ENCODE measurements at places on chromosomes 12 and 14.

GRCh38 chr12:9334041-9334692 is 126.0 kb upstream of the PZP start:
- no peak for DNase-seq

- DNase-seq, result no peak
These were observed 42.0 kb downstream of the RFLNA start for GRCh38 chr12:124336742-124337520.

GRCh38 chr14:103480595-103480994 is 42.0 kb downstream of the CKB start:
- DNase-seq, result no peak

DNA sequence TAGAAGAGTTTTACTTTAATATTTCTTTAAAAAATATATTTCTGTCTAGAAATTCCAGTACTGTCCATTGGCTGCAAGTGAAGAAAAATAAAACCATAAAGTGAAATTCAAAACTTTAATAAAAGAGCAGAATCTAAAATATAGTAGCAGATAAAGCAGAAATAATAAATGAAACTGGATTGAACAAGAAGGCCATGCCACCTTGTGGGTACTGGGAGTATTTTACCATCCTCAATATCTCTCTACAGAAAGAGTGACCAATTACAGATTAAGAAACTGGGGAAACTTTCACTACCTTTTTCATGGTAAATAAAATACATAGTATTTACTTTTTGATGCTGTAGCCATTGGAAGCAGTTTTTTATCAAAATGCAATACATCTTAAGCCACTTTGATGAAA is 220.5 kb downstream of the BCAT1 start:
- no peak for DNase-seq

DNA sequence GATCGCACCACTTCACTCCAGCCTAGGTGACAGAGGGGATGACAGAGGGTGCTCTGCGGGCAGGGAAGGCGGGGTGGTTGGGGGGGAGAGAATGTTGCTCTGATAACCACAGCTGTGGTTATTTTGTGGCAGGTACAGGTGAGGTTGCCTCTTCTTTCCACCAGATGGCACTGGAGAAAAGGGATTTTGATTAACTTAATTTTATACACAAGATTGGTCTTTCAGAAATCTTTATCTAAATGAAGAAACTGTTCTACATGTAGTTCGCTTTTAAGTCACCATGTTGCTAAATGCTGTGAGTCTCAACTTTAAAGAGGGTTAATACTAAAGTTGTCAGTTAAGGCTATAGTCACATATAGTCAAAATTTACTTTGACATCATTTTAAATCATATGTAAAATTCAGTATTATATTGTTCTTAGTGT is 25.7 kb downstream of the FGF23 start:
- DNase-seq, result peak; percentile 5
